M059J (cell line): ENCODE measurements at places on chromosomes 1 and 21. TPM values are rescaled to one million over a fixed set of nuclear protein-coding genes. Genes with fewer than 3 reads are reported as not detected.
A peak's percentile ranks its signal among the peaks of the same experiment; 100 is the strongest.

GRCh38 chr1:197890936-197891335 lies 11.5 kb upstream of the C1orf53 start:
- DNase-seq: no peak

DNA sequence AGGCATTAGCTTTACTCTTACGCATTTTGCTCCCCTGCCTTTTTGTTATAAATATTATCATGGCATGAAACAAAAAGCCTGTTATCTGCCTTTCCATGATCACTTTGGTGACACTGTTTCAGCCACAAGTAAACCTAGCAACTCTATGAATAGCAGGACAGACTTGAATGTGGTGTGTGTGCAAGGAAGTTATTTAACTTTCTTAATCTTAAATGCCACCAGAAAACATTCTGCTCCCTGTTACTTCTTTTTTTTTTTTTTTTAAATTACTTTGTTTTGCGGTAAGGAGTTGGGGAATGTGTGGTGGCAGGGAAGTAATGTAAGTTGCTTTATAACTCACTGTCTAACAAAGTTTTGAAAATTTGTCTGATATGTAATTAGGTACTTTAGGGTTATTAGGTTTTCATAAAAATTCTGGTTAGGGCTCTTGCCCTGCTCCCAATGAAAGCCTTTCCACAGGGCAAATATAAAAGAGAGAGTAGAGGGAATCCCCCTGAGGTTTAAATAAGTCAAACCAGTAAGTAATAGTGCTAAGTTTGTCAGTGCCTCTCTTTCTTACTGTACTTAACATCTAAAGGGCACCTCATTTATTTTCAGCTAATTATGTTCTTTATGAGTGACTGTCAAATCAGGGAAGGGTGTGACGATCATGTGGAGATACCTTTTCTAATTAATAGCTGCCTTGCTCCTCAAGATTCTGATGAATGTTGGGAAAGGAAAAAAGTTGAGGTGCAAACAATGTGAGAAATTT lies 39.5 kb downstream of the RASAL2 start:
- DNase-seq: no peak

DNA sequence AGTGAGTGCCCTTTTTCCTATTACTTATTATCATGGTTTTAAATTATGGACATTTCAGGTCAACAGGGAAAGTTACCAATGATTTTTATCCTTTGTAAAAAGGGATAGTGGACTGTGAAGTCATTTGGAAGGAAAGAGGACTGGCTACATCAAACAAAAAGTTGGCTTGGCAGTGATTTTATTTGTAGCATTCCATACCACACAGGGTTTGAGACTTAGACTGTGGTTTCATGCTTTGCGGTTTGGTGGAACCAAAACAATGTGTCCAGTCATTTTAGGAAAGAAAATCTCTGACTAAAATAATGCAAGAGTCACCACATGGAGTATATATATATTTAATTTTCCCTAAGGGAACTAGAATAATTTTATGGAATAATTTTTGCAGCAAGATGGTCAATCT lies 239.5 kb downstream of the HMCN1 start:
- peak; percentile 96 for DNase-seq

GRCh38 chr1:223106856-223107255 lies 36.2 kb downstream of the TLR5 start:
- DNase-seq: peak; percentile 12

GRCh38 chr1:38538834-38539233 lies 320.7 kb downstream of the RRAGC start:
- no peak for DNase-seq

DNA sequence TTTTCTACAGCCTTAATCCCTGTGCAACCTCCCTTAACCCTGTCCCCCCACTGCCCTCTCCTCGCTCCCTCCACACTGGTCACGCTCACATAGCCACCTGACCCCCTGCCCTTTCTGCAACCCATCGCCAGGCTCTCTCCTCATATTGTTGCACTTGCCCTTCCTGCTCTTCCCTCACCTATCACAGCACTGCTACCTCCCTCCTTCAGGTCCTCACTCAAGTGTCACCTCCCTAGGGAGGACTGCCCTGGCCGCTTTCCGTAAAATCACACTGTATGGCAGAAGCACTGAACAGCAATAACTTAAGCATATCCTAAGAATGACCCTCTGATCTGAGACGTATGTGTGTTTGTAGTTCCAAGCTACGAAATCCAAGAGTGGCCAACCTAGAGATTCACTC lies 406.0 kb downstream of the SIPA1L2 start:
- DNase-seq: no peak

POFUT2 gene
- total RNA-seq: 65.7 and 81.8 TPM in 2 replicates

DNA sequence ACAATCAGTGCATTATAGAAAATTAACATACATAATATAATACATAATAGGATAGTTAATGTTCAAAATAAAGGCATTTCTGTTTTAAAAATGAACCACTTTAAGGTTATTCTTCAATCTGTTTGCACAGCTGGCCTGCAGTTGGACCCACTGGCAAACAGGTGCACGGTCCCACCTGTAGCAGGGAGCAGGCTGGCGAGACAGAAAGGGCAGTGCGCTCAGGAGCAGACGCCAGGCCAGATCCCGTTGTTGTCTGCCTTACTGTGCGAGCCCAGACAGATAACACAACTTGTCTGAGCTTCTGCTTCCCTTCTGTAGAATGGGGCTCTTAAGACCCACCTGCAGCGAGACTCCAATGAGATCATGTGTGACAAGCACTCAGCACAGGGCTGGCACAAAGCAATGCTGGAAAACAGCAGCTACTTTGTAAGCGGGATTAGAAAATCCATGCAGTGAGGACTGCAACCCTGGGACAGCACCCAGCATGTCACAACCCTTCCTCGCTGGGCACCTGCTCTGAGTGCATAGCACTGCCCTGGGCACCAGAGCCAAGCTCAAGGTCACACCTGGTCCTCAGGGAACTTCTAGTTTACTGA lies 33.5 kb downstream of the VPS26C start:
- no peak for DNase-seq

DNA sequence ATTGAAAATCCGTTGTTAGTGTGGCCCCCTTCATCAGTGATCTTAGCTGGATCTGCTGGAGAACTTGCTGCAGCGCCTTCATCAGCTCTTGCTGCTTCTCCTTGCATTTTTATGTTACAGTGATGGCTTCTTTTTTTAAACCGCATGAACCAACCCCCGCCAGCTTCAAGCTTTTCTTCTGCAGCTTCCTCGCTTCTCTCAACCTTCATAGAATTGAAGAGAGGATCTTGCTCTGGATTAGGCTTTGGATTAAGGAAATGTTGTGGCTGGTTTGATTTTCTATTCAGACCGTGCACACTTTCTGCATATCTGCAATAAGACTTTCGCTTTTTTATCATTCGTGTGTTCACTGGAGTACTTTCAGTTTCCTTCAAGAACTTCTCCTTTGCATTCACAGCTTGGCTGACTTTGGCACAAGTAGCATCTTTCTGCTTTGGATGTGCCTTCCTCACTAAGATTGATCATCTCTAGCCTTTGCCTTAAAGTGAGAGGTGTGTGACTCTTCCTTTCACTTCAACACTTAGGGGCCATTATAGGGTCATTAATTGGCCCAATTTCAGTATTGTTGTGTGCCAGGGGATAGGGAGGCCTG lies 13.1 kb downstream of the RNF187 start:
- no peak for DNase-seq

TAL1 gene
- not detected in 2 replicates for total RNA-seq

CNTN2 gene
- total RNA-seq: not detected in 2 replicates

GRCh38 chr21:33643658-33644311 lies 1.5 kb downstream of the ITSN1 start:
- no peak for DNase-seq
